AG04449 (cell line): ENCODE measurements at places on chromosomes 12 and 14.

- no peak for DNase-seq
These were observed 42.2 kb upstream of the MANSC4 start for GRCh38 chr12:27822076-27822712.

GRCh38 chr12:78835493-78835892, 29.1 kb upstream of the SYT1 start:
- DNase-seq: no peak

- no peak for DNase-seq
These were observed 35.2 kb downstream of the SCARB1 start for GRCh38 chr12:124828264-124829007.

GRCh38 chr12:26767865-26768264, 65.1 kb downstream of the ITPR2 start:
- DNase-seq: no peak

GRCh38 chr14:51895375-51895774, 35.0 kb downstream of the GNG2 start:
- DNase-seq: no peak

- peak; percentile 12 for DNase-seq
These were observed 4.4 kb downstream of the KMT2D start for GRCh38 chr12:49055978-49056754.

DNA sequence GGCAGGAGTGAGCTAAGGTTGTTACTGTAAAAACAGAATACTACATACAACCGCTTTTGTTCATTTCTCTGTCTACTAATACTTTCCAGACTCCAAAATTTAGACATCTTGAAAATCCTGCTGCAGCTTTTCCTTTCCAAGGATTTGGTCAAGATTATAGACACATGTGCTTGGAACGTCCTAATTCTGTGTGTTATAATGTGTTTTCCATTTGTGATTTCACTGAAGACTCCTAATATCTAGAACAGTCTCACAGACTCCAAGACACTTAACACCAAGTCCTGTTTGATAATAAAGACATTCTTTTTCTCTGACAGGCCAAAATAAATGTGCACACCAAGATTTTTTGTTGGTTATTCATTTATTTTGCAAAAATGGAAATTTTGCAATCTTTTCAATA, 41.8 kb upstream of the TMTC2 start:
- DNase-seq: no peak

- DNase-seq: no peak
These were observed 285.9 kb downstream of the TMTC2 start for GRCh38 chr12:82972624-82973023.

DNA sequence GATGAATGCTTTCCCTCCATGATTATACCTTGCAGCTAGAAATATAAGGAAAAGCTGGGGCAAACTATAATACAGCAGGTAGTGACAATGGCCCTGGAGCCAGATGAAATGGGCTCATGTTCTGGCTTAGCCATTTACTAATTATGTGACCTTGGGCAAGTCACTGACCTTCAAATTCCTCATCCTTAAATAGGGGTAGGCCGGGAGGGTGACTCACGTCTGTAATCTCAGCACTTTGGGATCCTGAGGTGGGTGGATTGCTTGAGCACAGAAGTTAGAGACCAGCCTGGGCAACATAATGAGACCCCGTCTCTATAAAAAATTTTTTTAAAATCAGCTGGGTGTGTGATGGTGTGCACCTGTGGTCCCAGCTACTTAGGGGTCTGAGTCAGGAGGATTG, 155.4 kb downstream of the C12orf75 start:
- no peak for DNase-seq

DNA sequence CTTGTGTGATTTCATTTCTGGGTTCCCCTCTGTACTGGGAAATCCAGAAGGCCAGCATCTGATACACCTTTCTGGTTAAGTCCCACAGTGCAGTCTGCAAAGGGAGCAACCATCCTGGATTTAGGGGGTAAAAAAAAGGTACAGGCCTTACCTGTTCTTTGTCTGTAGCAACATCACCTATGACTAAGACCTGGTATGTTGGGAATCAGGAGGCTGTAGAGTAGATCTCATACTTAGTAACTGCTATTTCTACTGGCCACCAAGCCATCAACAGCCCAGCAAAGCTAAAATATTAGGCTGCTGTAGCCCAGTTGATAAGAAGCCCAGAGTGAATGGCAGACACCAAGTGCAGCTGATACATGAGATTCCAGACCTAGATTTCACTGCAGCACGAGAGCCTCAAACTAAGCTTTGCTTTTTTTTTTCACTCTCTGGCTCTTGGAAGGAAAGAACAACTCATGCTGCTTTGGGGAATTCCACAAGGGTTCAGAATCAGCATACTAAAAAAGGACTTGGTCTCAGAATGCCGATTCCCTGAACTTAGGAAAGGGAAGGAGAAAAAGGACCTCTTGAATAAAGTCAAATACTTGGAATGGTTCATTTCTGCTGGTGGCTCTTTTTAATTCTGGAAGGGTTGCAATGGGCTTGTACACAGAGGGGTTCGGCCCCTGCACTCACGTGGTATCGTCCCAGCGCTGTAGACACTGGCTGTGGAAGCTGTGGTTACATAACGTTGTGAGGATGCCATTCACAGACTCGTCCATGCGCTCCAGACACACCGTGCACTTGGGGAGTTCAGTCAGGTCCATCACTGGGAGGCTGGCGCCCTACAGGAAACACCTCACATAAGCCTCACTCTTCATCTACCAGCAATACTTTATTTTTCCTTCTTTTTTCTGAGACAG, 20.5 kb downstream of the BRAP start:
- no peak for DNase-seq

GRCh38 chr14:95500201-95500681, 16.2 kb downstream of the SYNE3 start:
- no peak for DNase-seq

DNA sequence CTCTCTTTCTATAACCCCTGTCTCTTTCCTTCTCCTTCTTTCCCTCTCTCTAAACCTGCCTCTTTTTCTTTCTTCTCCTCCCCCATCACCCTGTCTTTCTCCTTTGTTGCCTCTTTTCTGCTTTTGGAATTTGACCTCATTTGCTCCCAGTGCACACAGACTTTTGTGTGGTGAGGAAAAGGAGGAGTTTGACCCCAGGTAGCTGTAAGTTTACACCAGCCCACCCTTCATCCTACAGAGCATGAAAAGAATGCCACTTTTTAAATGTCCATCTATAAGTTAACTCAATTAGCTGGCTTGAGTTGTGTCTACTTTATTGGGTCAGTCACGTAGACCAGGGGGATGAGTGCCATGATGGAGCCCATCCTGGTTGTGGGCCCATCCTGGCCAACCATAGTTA, 146.8 kb upstream of the SLC38A2 start:
- DNase-seq: no peak

- no peak for DNase-seq
These were observed 89.8 kb upstream of the SFSWAP start for GRCh38 chr12:131620946-131621681.

- no peak for DNase-seq
These were observed 17.4 kb upstream of the KRT7 start for GRCh38 chr12:52215587-52216031.

- no peak for DNase-seq
These were observed 94.3 kb downstream of the SLC25A21 start for GRCh38 chr14:37078131-37078530.

GRCh38 chr14:49959822-49960408, 67.0 kb downstream of the ARF6 start:
- no peak for DNase-seq

- DNase-seq: no peak
These were observed 11.2 kb downstream of the ZDHHC22 start for GRCh38 chr14:77130386-77130785.

DNA sequence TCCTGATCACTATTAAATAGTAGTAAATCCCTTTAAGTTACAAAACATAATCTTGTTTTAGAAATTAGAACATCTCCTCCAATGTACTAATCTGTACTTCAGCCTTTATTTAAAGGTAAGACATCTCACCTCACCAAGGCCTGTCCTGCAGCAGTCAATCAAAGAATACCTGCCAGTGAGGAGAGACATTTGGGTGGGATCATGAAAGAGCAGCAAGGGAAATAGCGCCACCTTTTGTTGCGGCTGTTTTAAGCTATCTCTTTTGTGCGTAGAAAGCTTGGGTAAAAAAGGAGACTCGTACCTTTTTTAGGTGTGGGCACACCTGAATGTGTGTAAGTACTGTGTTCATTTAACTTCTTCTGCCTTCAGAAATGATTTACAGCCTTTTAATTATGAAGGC, 117.8 kb upstream of the TMTC1 start:
- no peak for DNase-seq

DNA sequence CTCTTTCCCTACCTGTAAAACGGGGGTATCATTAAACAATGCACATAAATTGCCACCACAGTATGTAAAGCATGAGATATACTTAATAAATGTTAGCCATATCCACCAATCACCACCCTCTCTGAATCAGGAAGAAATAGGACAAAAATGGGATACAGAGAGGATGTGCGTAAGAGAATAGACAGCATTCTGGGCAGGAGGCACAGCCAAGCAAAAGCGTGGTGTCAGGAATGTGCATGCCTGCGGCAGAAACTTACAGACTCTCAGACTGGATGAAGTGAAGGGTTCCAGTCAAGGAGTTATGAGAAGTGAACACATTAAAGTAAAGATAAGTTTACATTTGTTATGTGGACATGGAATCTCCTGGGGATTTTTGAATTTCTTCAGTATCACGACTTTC, 121.7 kb upstream of the MDM1 start:
- no peak for DNase-seq
